NCI-H2029 (cell line): ENCODE measurements at places on chromosomes 13 and 19.

DNA sequence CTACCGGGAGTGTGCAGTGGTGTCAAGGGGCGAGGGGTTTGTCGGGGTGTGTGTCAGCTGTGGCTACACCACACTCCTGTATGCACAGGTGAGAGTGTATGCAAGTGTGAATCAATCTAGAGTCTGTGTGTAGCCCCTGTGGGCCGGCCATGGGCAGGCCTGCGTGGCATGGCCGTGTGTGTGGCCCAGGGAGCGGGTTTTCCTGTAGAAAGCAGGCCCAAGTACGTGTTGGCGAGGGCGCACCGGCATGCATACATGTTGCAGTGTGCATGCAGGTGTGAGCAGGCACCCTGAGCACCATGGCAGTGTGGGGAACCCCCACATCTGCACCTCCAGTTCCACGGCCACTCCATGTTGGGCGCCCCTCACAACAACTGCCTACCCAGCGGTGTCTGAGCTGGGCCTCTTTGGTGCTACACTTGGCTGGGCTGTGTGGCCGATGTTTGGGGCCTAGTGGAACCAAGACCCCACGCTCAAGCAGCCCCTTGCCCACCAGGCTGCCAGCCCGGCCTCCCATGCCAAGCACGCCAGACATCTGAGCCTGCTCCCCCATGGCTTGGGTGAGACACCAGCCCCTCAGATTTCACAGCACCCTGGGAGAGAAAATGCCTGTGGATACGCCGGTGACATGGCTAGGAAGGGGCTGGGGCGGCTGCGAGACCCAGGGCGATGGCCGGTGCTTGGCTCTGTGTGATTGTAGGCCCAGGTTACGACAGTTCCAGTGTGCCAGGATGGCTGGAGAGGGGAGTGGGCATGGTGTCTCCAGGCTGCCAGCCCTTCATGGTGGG is 2.1 kb downstream of the NFIX start:
- no peak for DNase-seq

DNA sequence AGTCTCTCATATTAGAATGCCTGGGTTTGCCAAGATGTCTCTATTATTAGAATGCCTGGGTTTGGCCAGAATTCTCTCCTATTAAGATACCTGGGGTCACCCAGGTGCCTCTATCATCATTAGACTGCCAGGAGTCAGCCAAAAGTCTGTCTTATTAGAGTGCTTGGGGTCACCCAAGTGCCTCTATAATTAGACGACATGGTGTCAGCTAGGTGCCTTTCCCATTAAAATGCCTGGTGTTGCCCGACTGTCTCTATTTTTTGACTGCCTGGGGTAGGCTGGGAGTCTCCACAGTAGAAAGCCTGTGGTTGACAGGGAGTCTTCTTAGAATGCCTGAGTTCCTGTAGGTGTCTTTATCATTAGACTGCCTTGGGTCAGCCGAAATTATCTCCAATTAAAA is 1536.6 kb downstream of the UQCRFS1 start:
- no peak for DNase-seq

DNA sequence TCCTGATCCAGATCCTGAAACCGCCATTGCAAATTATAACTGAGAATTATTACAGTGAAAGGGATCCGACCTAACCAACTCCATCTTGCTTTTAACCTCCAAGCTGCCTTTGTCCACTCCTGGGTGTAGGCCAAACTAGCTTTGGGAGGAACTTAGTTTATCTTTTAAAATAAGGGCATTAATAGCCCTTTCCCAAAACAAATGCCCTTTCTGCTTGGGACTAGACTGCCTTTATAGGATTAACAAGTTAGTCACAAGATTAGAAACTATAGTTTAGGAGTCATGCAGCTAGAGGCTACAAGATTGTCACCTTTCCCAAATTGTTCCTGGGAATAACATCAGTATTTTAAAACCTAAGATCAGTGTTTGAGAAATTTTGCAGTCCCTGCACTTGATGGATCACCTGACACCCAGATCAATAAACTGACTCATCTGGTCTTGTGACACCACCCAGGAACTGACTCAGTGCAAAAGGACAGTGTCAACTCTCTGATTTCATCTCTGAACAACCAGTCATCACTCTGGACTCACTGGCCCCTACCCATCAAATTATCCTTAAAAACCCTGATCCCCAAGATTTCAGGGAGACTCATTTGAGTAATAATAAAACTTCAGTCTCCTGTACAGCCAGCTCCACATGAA is 4.1 kb upstream of the ZNF841 start:
- no peak for DNase-seq

- no peak for DNase-seq
Observed at GRCh38 chr13:66345971-66346370, 884.2 kb downstream of the PCDH9 start.

GRCh38 chr13:104408733-104409132 is 1342.5 kb upstream of the SLC10A2 start:
- no peak for DNase-seq

DNA sequence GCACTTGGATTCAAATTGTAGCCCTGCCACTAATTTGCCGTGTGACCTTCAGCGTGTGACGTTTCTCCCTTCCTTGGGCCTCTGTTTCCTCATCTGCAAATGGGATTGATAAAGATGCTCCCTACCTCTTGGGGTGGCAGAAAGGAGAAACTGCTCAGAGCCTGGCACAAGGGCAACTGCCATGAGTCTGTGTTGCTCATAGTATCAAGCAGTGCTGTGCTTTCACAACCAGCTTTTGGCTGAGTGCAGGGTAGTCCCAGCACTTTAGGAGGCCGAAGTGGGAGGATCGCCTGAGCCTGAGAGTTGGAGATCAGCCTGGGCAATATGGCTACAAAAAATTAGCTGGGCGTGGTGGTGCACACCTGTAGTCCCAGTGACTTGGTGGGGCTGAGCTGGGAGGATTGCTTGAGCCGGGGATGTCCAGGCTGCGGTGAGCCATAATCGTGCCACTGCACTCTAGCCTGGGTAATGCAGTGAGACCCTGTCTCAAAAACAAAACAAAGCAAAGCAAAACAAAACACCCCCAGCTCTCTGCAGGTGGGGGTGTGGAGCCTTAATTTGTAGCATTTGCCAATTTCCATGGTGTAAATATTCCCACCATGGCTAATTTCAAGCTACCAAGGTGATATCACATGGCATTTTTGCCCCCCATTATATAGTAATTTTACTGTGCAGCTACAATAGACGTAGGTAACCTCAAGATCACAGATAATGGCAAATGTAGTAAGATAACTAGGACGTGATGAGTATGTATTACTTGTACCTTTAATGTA is 1.6 kb upstream of the MARK4 start:
- no peak for DNase-seq

DNA sequence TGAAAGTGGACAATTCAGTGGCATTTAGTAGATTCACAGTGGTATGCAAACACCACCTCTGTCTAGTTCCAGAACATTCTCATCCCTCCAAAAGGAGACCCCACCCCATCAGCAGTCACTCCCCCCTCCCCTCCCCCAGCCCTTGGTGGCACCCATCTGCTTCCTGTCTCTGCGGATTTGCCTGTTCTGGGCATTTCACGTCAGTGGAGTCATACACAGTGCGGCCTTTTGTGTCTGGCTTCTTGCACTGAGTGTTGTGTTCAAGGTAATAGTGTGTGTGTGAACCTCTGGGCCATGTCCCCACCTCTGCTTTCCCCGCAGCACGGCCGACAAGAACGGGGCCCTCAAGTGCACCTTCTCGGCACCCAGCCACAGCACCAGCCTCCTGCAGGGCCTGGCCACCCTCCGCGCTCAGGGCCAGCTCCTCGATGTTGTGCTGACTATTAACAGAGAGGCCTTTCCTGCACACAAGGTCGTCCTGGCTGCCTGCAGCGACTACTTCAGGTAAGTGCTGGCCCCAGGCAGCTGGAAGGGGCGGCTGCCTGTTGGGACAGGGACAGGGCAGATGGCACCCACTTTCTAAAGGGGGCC is 19.4 kb upstream of the CRTC1 start:
- DNase-seq = no peak

- no peak for DNase-seq
Observed at GRCh38 chr13:101978552-101979315, 423.1 kb downstream of the FGF14 start.

DNA sequence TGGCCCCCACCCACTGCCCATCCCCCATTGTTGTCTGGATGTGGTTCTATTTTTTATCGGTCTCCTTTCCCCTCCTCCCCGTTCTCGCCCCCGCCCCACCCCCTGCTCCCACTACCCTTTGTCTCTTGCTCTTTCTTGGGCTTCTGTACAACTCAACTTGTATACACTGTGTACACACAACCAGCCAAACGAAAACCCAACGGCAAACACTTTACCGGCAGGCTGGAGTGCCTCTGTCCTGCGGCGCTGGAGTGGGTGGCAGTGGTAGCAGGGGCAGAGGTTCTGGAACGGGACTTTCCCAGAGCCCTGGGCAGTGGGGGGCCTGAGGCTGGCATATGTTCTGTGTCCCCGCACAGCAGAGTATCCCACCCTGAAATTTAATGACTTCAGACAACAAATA is 13.7 kb downstream of the RRAS start:
- DNase-seq = no peak

DNA sequence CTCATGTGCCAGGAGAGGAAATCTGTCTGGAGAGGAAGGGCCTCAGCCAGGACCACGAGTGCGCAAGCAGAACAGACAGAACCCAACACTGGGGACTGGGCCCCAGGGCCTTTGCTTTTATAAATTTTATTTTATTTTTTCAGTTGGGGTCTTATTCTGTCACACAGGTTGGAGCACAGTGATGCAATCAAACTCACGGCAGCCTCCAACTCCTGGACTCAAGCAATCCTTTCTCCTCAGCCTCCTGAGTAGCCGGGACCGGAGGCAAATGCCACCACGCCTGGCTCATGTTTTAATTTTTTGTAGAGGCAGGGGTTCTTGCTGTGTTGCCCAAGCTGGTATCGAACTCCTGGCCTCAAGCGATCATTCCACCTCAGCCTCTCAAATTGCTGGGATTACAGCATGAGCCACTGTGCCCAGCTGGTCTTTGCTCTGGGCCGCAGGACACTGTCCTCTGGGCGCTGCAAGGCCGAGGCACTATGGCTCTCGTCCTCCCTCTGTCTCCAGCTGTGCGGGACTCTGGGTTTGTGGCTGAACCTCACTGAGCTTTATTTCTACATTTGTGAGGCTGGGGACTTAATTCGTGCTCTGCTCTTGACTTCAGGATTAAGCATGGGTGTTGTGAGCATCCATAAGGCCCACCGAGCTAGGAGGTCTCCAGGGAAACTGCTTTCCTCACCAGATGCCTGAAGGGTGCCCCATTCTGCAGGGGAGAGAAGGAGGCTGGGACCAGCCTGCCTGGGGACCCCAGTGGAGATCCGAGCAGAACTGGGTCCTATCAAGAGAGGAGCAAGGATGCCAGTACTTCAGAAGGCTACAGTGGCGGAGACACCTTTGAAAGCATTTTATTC is 144.2 kb upstream of the VSTM2B start:
- no peak for DNase-seq

DNA sequence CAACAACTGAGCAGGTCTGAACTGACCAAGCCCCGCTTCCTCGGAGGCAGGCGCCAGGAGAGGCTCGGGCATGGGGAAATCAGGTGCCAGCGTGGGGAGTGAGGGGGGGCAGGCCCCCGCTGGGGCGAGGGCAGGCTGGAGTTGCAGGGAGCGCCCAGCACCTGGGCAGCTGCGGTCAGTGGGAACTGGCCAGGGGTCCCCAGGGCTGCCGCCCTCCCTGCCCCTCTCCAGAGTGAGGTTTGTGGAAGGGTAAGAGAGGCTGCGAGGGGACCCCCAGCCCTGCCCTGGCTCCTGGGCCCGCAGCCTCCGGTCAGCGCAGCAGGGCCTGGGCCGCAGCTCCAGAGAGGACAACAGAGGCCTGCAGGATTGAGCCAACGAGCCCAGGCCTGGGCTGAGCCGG is 32.5 kb downstream of the PIP5K1C start:
- no peak for DNase-seq

- peak; percentile 64 for DNase-seq
Observed at GRCh38 chr19:38194061-38194701, 29.8 kb downstream of the DPF1 start.

- DNase-seq = peak; percentile 34
Observed at GRCh38 chr13:26861941-26862340, 101.4 kb upstream of the GPR12 start.

DNA sequence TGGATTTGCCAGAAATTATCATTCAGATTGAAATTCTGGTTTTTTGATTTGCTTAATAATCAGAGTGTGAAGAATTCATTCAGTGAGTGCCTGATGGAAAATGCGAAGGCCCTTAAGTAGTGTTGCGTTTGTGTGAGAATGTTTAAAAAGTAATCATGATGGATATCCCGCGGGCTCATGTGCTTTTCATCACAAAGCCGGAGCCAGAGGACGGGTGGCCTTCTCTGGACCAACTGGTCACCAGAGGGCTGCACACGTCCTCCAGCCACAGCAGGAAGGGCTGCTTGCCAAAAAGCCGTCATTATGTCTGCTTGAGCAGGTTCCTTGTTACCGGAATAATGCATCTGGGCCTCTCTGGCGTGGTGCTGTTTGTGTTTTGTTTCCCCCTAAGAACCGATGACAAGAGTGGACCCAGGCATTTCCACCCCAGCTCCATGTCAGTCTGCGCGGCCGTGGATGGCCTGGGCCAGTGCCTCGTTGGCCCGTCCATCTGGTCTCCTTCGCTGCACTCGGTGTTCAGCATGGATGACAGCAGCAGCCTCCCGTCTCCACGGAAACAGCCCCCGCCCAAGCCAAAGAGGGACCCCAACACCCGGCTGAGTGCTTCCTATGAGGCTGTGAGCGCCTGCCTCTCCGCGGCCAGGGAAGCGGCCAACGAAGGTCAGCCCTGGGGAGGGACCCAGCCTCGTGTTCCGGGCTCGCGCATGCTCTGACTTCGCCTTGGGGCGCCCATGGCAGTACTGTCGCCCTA is 497.7 kb downstream of the MYO16 start:
- no peak for DNase-seq

DNA sequence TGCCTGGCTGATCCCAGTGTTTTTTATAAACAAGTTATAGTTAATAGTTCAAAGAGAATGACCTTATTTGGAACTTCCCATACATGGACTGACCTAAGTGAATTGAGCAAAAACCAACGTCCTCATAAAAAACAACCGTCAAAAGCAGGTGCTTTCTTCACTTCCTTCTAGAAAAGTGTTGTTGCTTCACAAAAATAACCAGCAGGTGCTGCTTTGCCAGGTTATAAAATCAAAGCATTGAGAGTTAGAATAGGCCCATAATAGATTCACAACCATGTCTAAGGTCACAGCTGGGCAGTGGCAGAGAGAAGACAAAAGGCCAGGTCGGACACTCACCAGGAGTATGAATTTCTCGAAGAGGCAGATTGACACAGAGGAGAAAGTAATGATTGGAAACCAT is 9.5 kb downstream of the RUBCNL start:
- no peak for DNase-seq

DNA sequence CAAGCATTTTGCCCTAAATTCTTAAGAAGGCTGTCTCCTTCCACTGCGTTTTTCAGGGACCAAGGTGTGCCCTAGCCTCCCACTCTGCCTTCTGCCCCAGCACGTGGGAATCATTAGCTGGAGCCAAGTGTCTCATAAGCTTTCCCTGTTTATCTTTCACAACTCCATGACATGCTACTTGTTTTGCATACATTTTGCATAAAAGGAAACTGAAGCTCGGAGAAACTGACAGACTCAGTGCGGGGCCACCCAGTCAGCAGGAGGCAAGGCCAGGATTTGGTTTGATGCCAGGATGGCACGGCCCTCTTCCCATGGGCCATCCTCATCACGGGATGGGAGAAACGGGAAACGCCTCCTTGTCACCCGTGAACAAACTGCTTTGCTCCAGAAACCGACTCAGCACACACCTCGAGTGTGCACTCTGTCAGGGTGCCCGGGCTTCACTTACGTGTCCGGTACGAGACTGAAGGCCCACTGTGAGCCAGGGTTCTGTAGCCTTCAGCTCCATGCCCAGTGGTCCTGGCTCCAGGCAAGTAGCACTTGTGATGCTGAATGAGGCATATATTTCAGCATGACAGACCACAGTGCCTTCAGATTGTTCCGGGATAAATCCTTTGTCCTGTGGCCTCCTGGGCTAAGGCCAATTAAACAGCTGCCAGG is 9.6 kb downstream of the CEBPA start:
- DNase-seq = no peak
